ENCODE measurements at places on chromosomes 7 and 10. TPM values are rescaled to one million over a fixed set of nuclear protein-coding genes. Genes with fewer than 3 reads are reported as not detected.
A peak's percentile ranks its signal among the peaks of the same experiment; 100 is the strongest.

DNA sequence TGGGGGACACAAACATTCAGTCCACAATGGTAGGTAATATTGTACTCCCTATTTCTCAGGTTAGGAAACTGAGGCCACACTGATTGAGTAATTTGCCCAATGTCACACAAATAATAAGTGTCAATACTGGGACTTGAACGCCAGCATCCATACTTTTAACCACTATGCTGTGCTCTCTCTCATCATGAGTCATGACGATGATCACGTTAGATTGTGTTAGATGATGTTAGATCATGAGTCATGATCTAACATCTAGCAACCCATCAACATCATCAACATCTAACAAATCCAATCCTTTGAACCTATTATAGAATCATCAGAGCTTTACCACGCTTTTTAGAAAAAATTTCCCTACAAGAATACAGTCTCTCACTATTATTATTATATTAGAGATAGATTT, 28.1 kb upstream of the HERPUD2 start:
- no peak for DNase-seq

DNA sequence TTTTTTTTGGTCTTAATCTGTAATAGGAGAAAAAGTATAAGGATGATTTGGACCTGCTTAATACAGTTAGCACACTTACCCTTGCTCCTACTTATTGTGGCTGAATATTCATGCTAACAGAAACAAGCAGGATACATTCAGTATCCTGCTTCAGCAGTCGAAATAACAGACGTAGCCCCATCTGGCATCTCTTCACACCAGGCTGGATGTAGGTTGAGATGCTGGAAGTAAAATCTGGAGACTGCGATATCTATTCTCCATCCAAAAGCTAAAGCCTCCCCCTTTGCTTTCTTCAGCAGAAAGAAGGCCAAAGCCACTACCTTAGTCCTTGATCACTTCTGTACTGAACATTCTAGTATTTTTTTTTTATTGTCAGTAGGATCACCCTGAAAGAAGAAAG, 537.4 kb downstream of the AUTS2 start:
- no peak for DNase-seq

GRCh38 chr10:35690534-35690933, 48.4 kb upstream of the FZD8 start:
- DNase-seq = no peak

GRCh38 chr10:13830385-13830784, 243.6 kb downstream of the PRPF18 start:
- DNase-seq = no peak

DNA sequence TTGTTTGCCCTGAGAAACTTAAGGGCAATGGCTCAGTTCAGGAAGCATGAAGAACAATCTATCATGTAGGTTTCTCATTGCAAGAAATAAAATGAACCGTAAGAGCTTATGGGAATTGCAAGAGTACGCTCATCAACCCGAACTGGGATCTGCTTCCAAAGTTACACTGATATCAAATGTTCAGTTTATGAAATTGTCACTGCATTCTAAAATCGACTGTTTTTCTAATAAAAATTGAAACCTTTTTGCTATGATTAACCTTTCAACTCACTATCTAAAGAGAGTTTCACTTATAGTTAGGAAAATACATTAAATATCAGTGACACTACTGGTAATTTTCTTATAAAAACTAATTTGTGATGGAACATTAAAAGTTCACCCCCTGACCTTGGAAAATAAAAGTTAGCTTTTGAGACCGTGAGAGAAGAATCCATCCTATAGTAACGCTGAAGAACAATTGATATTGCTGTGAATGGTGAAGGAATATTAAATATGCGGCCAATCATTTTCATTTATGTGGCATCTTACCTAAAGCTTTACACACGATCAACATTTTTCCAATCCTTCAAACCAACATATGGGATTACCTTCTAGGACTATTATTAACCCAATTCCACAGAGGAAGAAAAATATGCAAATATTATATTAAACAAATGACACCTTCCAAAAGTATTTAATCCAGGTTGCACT, 2.2 kb downstream of the MEOX2 start:
- no peak for DNase-seq

The DEPP1 gene
- not detected for polyA plus RNA-seq

GRCh38 chr7:100825751-100826513, 1.4 kb downstream of the EPHB4 start:
- peak; percentile 4 for DNase-seq

The MYL10 gene
- not detected for polyA plus RNA-seq

- no peak for DNase-seq
Measured at GRCh38 chr7:120373174-120373573, 100.2 kb downstream of the KCND2 start.

The STRIP2 gene
- polyA plus RNA-seq = 0.11 TPM

- no peak for DNase-seq
Measured at GRCh38 chr10:76309741-76310587, 878.5 kb downstream of the LRMDA start.

GRCh38 chr10:22252801-22253579, 35.2 kb upstream of the EBLN1 start:
- DNase-seq = peak; percentile 32

GRCh38 chr7:22287412-22287811, 69.5 kb downstream of the RAPGEF5 start:
- DNase-seq = no peak

Data from CD14-positive monocyte (primary cell).